NCI-H1092 treated with DMSO at 0.1 percent for 48 hours (cell line): ENCODE measurements at places on chromosomes 4 and X.

DNA sequence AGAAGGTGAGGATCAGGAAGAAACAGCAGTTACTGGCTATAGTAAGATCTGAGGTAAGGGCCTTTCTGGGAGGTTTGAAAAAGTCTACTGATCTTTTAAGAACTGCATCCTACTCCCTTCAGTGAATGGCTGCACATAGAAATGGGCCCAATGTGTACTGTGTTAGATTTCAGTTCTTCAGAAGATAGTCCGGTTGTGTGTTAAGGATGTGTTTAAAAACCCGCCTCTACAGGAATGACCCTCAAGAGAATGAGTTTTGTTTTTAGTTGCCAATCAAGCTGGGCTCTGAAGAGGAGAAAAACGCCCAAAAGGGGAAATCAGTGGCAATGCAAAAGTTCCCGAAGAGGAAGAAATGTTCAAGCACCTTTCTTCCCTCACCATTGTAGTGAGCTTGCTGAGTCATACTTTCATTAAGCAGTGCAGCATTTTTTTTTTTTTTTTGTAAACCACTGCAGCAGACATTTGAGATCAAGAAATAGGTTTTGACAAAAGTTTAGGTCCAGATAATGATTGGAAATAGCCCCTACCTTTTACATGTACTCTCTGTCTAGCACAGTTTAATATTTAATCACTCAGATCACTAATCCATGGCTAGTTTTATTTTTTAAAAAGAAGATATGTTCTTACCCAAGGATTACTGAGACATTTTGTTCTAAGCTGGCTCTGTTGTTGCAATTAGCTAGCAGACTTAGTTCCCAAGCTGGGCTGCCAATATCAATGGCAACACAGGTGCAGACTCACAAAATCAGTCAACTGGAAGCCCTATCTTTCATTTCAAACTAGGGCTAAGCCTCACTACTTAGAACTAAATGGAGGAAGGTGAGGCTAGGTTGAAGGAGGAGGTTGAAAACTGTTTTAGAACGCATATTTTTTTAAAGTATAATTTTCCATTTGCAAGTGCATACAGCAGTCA is 7.0 kb upstream of the TRPC5OS start:
- DNase-seq: no peak

DNA sequence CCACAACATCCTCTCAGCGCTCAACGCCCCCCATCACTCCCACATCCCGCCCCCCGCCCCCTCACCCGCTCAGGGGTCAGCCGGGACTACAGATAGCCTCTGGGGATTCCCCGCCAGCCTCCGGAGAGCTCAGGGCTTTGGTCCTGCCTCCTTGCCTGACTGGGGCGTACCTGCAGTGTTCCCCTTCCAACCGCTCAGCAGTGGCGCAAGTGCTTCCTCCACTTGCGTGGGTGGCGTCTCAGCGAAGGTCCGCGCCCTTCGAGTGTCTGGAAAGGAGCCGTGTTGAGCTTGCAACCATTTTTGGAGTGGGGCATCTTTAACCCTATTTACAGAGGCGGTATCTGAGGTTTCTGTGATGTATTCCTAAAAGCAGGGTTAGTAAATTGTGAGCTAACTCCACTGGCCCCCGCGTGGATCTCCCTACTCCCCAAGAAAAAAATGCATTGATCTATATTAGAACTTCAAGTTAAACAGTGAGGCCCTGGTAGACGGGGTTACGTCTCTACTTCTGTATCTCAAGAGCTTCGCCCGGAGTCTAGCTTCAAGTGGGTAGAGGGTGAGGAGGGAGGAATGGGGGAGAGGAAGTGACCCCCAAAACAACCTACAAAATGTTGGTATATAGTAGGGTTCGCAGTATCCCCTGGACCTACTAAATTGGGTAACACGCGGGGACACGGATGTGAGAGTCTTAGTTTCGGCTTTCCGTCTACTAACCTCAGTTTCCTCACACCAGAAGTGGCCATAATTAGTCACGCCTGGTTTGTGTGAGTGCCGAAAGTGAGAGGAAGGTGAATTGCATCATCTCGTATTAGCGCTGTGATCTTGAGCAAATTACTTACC is 16.1 kb downstream of the NKX3-2 start:
- DNase-seq: peak; percentile 20

GRCh38 chrX:115602308-115602707 is 41.3 kb downstream of the PLS3 start:
- no peak for DNase-seq

- DNase-seq: peak; percentile 32
Measured at GRCh38 chrX:130378024-130378669, 7.3 kb downstream of the GPR119 start.

DNA sequence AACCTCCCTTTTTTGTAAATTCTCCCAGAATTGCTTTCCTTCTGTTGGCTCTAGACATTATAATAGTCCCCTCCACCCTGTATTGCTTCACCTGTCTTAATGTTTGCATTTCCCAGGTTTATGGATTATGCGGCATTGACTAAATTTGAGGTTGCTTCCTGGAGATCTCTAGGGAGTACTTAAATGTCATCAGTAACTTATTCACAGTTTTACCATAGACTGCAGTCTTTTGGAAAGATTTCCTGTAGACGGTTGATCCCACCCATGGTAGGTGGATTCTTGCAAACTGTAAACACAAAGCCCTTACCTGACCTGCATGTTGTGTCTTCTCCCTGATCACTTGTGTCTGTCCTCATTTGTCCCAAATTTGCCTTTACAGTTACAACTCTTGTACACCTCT is 6.2 kb upstream of the NOX1 start:
- no peak for DNase-seq

DNA sequence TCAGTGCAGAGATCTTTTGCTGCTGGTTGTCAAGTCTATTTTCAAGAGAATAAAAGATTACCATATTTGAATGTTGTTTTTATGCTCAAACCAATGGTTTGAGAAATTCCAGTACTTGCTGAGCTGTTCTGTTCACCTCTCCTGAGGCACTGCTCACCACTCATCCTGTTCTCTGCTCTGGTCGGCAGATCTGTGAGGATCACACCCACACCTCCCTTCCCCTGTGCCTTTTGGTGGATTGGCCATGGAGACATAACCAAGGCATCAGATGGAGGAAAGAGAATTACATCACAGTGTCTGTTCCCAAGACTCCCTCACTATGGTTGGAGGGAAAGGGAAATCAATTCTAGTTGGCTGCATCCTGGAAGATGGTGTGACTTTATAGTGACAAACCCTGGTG is 391.6 kb downstream of the ARHGAP24 start:
- no peak for DNase-seq

- no peak for DNase-seq
Measured at GRCh38 chrX:16853537-16853936, 16.6 kb downstream of the RBBP7 start.

DNA sequence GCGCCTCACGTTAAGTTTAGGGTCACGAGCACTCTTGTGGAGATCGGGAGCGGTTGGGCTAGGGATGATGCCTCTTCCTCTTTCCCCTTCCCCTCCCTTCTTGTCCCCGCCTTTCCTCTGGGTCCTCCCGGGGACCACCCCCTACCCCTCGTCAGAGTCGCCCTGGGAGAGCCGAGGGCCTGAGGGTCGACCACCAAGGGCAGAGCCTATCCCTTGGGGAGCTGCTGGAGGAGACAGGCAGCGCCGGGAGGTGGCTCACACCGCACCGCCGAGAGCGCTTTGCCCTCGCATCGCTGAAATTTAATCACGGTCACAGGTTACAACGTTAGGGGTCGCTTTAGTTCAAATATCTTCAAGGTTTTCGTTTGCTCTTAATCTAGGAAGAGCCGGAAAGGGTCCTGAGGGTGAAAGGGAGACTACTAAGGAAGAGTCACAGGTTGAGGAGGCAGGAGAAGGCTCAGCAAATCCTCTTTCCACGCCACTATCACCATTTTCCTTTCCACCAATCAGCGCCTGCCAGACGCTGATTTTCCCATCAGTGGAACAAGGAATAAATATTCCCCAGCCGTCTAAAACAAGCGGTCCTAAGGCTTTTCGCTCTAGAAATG is 528 bp upstream of the SNCA start:
- DNase-seq: peak; percentile 50
